ENCODE measurements at places on chromosomes 7 and 10.

GRCh38 chr7:74289659-74290552 is 699 bp downstream of the CLIP2 start:
- DNase-seq: no peak

DNA sequence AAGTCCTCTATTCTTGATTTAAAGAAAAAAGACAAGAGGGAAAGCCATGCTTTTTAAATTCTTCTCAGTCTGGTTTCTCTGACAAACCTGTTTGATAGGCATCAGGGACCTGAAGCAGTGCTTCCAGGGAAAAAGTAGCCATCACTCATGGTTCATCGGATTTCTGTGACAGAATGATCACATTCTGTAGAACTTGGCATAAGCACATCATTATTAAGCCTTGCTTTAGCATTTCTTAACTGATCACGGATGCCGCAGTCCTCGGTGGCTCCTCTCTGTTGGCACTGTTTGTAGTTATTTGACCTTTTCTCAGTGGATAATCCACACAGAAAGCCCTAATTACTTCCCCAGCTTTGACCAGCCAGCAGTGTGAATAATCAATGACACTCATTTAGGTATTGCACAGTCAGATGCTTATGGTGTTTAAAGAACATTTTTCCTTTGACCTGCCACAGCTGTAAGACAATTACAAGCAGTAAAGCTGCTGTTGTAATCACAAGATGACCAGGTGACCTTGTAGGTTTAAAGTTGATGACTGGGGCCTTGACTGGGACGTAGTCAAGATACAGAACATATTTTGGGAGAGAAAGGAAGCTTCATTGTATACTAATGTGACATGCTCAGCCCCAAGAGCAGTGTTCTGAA is 64.4 kb upstream of the SKAP2 start:
- DNase-seq: no peak

GRCh38 chr10:98323221-98324164 is 55.5 kb upstream of the LOXL4 start:
- DNase-seq: no peak

GRCh38 chr10:82377608-82378007 is 502.6 kb downstream of the NRG3 start:
- DNase-seq: peak; percentile 18

GRCh38 chr10:61758433-61758832 is 95.7 kb downstream of the CABCOCO1 start:
- DNase-seq: no peak

- DNase-seq: peak; percentile 64
Observed at GRCh38 chr7:135672560-135673359, 10.4 kb downstream of the STMP1 start.

DNA sequence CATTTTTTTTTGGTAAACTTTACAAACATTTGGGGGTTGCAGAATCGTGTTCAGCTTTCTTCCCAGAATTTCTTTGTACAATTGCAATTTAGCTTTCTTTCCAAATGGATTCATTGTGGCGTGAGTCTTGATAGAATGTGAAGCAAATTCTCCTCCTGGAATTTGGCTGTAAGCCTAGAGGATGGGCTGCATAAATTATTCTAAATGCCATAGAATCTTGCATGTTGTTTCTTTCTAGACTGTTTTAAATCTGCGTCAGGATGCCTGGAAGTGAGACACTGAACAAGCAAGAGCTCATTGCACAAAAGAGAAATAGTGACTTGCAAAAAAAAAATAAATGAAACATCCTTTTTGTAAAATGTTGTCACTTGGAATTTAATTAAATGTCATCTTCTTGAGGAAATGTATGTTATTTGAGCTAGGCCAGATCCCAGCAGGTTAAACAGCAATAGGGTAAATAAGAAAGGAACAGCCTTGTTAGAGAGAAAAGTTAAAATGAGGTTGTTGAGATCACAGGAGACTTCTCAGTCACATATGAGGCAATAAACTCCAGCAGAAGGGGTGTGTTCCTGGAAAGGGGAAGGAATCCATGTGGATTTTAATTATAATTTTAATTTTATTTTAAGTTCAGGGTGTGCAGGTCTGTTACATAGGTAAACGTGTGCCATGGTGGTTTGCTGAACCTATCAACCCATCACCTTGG is 483.0 kb downstream of the PLXDC2 start:
- no peak for DNase-seq

- peak; percentile 29 for DNase-seq
Observed at GRCh38 chr10:99276848-99277486, 41.3 kb upstream of the HPSE2 start.

DNA sequence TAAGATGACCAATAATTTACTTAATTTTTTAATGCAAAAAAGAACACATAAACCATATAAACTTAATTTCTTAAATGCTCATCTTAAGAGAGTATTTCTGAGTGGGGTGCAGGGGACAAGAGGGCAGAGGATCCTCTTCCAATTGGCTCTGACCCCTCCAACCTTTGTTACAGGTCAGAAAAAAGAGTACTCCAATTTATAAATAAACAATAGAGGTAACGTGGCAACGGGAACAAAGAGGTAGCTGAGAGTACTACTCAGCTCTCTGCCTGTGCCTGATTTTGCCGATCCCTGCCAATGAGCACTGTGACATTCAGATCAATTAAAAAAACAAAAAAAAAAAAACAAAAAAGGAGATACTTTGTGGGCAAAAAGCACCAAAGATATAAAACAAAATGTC is 307.9 kb downstream of the PARD3 start:
- no peak for DNase-seq

- DNase-seq: no peak
Observed at GRCh38 chr10:44807451-44807850, 103.7 kb upstream of the TMEM72 start.

DNA sequence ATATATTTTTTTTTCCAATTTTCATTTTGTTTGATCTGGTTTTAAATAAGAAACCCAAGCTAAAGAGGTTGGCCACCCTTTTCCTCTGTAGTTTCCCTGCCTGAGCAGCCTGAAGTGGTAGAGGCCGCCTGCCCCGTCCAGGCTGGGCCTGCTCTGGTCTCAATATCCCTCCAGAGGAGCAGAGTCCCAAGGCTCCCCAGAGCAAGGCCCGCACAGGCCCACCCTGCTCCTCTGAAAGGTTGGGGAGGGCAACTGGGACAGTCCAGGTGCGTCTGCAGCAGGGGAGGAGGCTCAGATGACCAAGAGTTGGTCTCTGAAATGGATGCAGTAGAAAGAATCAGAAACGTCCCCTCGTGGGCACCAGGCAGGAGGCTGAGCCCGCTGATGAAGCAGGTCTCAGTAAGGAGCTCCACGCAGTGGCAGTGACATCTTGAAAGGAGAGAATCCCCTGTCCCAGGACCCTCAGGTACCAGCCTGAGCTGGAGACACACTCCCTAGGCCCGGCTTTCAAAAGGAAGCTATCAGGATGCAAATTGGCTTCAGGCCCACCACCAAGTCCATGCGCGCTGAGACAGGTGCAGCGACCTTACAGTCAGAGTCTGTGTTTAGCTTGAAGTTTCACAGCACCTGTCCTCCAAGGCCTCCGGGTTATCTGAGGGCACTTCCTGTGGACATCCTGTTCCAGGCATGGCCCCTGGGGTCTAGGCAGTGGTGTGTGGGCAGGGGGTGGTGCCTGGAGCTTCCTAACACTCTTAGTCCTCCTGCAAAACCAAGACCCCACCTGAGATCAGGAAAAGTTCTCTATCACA is 37.7 kb downstream of the EN2 start:
- DNase-seq: no peak

GRCh38 chr10:3054851-3055199 is 12.5 kb upstream of the PFKP start:
- DNase-seq: no peak

DNA sequence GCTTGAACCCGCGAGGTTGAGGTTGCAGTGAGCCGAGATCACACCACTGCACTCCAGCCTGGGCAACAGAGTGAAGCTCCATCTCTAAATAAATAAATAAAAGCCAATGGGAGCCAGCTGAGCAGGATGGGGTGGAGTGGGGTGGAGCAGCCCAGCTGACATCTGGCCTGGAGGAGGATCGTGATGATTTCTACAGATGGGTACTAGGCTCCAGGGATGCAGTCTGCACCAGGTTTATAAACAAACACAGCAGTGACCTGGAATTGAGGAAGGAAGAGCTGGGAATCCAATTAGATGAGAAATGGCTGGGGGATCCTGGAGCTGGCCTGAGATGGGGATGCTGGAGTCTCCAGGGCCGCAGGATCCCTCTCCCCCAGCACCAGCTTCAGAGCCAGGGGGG is 7.3 kb upstream of the GRIFIN start:
- DNase-seq: no peak

GRCh38 chr7:19378345-19378714 is 233.1 kb upstream of the FERD3L start:
- DNase-seq: no peak

DNA sequence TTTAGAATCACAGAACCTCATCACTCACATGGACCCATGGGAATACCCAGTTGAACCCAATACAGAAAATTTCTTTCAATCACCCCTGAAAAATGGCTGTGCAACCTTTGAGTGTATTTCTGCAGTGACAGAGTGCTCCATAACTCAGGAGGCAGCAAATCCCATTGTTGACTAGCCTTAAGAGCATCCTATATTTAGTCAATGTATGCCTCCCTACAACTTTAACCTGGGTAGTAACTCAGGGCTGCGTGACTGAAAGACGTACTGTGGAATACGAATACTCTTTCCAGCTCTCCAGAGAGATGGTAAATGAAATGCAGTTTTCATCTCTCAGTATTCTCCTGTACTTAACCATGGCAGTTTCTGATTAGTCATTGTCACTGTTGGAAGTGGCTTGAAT is 573.0 kb upstream of the POM121L12 start:
- DNase-seq: no peak

- DNase-seq: no peak
Observed at GRCh38 chr7:25850216-25850615, 301.8 kb upstream of the NFE2L3 start.

DNA sequence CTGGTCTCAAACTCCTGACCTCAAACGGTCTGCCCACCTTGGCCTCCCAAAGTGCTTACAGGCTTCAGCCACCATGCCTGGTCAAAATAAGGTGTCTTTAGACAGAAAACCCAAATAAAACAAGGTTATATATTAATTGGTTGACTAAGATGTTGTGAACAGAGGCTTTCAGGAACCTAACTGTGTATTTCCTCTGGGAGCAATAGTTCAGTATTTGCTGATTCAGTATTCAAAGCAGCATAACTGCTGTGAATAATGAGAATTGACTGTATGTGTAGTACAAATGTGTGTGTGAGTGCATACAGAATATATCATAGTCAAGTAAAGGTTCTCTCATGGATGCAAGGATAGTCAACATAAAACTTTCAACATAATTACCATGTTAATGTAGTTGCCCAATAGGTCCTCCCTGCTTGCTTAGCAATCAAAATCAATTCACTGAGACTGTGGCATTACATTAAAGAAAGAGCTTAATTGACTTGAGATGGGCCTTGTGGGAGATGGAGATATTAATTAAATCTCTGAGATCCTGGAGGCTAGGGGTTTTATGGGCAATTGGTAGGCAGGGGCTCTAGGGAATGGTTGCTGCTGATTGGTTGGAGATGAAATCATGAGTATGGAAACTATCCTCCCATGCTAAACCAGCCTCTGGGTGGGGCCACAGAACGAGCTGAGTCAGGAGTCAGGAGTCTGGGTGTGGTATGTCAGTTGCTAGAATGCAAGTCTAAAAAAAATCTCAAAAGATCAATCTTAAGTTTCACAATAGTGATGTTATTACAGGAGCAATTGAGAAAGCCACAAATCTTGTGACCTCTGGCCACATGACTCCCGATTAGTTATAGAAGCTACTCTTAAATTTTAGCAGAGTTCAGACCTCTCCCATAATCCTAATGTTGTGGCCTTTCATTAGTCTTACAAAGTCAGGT is 162.7 kb downstream of the AKR1D1 start:
- DNase-seq: no peak

DNA sequence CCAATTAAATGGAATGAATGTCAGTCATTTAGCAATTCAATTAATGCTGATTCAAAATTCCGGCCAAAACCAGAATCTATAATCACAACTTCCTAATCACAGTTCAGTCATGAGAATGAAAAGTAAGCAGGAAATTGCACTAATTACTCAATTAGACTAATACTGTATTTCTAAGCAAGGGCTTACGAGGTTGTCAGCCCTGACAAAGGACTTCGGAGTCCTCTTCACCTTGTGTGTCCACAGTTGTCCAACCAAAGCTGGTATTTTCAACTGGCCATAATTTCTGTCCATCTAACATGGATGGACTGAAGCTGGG is 17.4 kb downstream of the CPA1 start:
- no peak for DNase-seq

DNA sequence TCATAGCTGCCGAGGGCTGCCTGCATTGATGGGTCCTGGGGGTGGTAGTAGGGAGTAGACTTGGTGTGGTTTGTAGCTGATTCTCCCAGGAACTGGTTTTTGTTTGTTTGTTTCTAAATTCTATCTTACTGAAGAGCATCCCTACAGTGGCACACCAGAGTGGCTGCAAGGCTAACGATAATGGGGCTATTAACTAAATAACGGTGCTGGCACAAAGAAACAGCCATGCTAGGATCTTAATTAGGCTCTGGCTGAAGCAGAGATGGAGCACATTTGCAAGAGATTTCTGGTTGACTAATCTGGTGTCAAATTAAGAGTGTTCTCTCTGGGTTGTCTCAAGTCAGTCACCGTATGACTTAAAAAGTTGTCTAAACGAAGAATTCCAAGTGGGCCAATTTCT is 590.0 kb downstream of the NRG3 start:
- DNase-seq: no peak

- DNase-seq: no peak
Observed at GRCh38 chr10:91514787-91515186, 104.6 kb downstream of the HECTD2 start.

DNA sequence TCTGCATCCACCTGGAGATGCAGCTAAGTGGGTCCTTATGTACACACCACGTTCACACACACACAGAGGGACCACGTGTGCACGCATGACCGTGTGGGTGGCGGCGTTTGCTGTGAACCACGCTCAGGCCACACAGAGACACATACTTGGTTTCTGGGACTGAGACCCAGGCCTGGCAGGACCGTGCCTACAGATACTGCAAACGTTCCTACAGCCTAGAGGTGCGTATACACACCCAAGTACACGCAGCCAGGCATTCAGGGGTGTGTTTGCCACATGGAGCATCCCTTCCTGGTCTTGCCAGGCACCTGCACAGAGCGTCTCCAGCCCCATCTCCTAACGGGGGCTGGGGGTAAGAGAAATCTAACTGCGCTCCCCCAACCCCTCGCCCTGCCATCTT is 49.0 kb upstream of the GTF2IRD1 start:
- no peak for DNase-seq

DNA sequence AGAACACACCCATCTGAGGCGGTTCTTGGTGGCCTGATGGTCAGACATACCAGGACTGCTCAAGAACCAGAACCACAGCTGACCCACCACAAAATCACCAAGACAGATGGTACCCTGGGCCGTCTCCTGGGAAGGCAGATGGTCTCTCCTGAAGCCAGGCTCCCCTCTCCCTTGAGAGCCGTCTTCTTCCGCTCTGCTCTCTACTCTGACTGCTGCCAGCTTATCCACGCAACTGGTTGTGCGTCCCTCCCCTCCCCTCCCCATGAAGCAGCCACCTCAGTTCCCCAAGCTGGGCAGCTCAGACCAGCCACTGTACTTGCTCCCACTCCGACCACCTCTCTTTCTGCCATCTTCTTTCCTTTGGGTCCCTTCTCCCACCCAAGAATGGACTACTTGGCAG is 14.0 kb downstream of the PDIA4 start:
- no peak for DNase-seq

- no peak for DNase-seq
Observed at GRCh38 chr7:105060437-105060836, 46.4 kb downstream of the KMT2E start.
